ENCODE measurements at places on chromosomes 7 and 10.

DNA sequence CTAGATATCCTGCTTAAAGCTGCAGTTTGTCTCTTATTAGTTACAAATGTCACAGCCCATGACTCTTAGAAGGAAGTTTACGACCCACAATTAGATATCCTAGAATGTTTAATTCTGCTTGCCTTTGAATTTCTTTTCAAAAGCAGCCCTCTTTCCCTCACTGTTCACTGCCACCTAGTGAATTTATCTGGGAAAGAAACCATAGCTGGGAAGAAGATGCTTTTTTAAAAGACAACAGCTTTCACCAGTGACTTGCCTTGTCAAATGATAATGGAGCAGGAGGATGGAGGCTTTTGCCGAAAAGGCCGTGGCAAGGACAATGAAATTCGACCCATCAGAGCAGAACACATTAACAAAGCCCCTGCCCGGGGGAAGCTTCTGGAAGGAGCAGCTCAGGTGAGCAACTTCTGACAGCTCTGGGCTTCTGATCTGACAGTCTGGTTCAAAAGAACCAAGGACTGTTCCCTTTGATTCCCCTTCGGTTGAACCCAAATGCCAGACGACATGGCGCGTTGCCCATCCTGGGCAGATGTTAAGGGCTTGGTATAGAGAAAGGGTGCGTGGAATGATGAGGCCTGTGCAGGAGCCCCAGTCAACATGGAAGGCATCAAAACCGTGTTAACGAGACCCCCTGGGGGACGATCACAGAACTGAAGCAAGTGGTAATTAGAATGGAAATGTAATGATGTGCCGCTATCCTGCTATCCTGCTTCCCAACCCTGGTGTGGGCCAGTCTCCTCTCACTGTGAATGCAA lies 236.8 kb downstream of the FRMD4A start:
- DNase-seq, result no peak

DNA sequence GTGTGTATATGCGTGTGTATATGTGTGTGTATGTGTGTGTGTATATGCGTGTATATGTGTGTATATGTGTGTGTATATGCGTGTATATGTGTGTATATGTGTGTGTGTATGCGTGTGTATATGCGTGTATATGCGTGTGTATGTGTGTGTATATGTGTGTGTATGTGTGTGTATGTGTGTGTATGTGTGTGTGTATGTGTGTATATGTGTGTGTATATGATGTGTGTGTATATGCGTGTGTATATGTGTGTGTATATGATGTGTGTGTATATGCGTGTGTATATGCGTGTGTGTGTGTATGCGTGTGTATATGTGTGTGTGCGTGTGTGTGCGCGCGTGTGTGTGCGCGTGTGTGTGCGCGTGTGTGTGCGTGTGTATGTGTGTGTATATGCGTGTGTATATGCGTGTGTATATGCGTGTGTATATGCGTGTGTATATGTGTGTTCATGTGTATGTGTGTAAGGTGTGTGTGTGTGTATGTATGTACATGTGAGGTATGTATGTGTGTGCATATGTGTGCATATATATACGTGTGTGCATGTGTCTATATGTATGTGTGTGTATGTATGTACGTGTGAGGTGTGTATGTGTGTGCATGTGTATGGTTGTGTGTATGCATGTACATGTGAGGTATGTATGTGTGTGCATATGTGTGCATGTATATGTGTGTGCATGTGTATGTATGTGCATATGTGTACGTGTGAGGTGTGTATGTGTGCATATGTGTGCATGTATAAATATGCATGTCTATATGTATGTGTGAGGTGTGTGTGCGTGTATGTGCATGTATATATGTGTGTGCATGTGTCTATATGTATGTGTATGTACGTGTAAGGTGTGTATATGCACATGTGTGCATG lies 6.0 kb downstream of the UCN3 start:
- DNase-seq, result no peak

DNA sequence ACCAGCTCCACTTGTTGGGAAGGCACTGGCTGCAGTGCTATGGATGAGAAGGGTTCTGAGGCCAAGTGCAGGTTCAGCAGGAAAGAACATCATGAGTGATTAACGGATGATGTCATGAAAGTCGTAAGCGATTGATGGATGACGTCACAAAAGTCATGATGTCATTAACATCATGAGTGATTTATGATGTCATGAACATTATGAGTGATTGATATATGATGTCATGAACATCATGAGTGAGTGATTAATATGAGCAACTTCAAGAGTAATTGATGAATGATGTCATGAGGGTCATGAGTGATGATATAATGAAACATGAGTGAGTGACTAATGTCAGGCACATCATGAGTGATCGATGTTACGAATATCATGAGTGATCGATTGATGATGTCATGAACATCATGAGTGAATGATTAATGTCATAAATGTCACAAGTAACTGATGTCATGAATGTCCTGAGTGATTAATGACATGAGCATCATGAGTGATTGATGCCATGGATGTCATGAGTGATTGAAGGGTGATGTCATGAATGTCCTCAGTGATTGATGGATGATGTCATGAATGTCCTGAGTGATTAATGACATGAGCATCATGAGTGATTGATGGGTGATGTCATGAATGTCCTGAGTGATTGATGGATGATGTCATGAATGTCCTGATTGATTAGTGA lies 185.6 kb downstream of the PAXIP1 start:
- no peak for DNase-seq

- no peak for DNase-seq
Measured at GRCh38 chr10:7788639-7789286, 786 bp downstream of the ATP5F1C start.

Data from activated CD4-positive, alpha-beta T cell treated with anti-CD3 and anti-CD28 coated beads, Interleukin-2, amount 50 U/mL, for 4 hours (primary cell).